ENCODE measurements at places on chromosomes 5 and 9. TPM values are rescaled to one million over a fixed set of nuclear protein-coding genes. Genes with fewer than 3 reads are reported as not detected.

PITX1 gene
- total RNA-seq, result 0.14 TPM

CCDC107 gene
- total RNA-seq, result 35.4 TPM

DNA sequence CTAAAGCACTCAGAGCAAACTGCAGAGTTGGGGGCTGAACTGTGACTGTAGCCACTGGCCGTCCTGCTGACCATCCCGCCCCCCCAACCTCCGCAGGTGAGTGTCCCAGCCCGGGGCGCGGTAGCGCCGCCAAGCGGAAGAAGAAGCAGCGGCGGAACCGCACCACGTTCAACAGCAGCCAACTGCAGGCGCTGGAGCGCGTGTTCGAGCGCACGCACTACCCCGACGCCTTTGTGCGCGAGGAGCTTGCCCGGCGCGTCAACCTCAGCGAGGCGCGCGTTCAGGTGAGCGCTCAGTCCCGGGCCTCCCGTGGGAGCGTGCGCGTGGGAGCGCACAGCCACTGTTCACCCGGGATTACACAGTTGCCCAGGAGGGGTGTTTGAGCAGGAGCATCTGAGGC lies 33.7 kb downstream of the PTGES start:
- DNase-seq, result no peak

- DNase-seq, result no peak
Observed at GRCh38 chr5:228886-229285, 10.8 kb downstream of the SDHA start.

DNA sequence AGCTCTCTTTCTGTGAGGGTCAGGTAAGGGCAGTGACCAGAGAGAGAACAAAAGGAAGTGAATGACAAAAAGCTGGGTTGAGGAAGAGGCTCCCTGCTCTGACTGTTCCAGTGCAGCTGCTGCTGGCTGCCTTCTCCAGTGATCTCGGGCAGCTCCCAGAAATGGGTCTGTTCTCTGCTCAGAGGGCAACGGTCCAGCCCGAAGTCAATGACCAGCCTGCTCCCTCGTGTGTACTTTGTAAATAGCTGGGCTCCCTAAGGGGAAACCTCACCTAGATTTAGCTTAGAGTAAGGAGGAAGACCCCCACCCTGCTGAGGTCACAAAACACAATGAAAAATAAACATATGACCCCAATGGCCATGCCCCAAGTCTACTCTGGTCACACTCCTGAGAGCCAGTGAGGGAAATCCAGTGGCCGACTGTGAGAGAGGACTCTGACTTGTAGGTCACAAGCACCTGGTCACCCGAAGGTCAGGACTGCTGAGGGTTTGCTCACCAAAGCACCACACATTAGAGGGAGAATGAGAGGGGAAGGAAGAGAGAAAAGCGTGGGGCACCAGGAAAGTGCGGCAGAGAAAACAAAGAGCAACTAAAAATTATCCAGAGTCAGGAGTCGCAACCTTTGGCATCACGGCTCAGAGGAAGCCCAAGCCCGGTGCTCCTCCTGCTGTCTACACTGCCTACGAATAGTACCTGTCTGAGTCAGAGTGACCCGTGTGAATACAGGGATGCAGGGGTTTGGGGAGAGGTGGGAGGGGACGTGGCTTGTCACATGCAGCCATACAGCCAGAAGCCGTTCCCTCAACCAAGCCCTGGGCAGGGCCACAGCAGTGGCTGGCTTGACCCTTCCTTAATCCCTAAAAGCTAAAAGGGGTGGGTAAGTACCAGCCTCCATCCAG lies 19.8 kb downstream of the NIPAL4 start:
- DNase-seq, result no peak

All from epithelial cell of proximal tubule (primary cell).